ENCODE measurements at places on chromosomes 4 and X. TPM values are rescaled to one million over a fixed set of nuclear protein-coding genes. Genes with fewer than 3 reads are reported as not detected.

DNA sequence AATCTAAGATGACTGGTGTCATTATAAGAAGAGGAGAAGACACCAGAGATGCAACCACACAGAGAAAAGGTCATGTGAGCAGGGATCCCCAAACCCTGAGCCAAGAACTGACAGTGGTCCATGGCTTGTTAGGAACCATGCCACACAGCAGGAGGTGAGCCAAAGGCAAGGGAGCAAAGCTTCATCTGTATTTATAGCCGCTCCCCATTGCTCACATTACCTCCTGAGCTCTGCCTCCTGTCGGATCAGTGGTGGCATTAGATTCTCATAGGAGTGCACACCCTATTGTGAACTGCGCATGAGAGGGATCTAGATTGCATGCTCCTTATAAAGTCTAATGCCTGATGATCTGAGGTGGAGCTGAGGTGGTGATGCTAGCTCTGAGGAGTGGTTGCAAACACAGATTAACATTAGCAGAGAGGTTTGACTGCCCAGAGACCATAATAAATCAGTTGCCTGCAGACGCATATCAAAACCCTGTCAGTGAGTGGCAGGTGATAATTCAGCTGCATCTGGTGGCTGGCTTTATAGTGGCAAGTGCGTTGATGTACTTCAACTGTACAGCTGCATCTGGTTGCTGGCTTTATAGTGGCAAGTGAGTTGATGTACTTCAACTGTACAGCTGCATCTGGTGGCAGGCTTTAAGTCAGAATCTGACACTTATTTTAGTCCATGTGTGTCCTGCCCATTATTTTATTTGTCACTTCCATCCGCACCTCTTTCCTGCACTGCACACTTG, 19.8 kb upstream of the CXCL2 start:
- no peak for DNase-seq
- H3K36me3 ChIP-seq = no peaks in the 10 kb centered on the region
- no peaks in the 10 kb centered on the region for H3K27me3 ChIP-seq

GRCh38 chrX:69297506-69297905, 132.3 kb upstream of the PJA1 start:
- no peak for DNase-seq
- H3K27ac ChIP-seq = no peak overlapping the region
- no peaks in the 10 kb centered on the region for H3K27me3 ChIP-seq
- no peaks in the 10 kb centered on the region for H3K36me3 ChIP-seq
- H3K4me3 ChIP-seq = no peak overlapping the region

GRCh38 chrX:72255445-72255844, 16.6 kb upstream of the ERCC6L start:
- peaks cover 6% of the 10 kb centered on the region for H3K4me1 ChIP-seq
- H3K4me3 ChIP-seq = no peak overlapping the region
- no peak overlapping the region for H3K27ac ChIP-seq
- DNase-seq = no peak
- no peaks in the 10 kb centered on the region for H3K36me3 ChIP-seq
- no peaks in the 10 kb centered on the region for H3K27me3 ChIP-seq

GRCh38 chr4:121187206-121187605, 23.1 kb upstream of the TNIP3 start:
- no peaks in the 10 kb centered on the region for H3K4me1 ChIP-seq
- H3K36me3 ChIP-seq = no peaks in the 10 kb centered on the region
- H3K27me3 ChIP-seq = peaks cover 22% of the 10 kb centered on the region
- DNase-seq = no peak
- no peak overlapping the region for H3K27ac ChIP-seq

DNA sequence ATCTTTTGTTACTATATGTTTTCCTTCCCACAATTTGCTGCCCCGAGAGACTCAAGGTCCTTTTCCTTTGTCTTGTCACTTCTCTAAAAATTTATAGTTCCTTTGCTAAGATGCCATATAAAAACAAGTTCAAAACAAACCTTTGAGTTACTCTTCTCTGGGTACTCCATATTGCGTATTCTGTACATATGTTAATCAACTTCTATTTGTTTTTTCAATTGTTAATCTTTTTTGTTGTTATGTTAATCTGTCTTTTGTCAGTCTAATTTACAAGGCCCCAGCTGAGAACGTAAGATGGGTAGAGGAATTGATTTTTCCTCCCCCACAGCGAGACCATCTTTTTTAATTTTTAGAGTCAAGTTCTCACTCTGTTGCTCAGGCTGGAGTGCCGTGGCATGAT, 7.2 kb upstream of the PPEF2 start:
- no peaks in the 10 kb centered on the region for H3K27me3 ChIP-seq
- H3K4me3 ChIP-seq = no peak overlapping the region
- H3K36me3 ChIP-seq = no peaks in the 10 kb centered on the region
- H3K4me1 ChIP-seq = no peaks in the 10 kb centered on the region

DNA sequence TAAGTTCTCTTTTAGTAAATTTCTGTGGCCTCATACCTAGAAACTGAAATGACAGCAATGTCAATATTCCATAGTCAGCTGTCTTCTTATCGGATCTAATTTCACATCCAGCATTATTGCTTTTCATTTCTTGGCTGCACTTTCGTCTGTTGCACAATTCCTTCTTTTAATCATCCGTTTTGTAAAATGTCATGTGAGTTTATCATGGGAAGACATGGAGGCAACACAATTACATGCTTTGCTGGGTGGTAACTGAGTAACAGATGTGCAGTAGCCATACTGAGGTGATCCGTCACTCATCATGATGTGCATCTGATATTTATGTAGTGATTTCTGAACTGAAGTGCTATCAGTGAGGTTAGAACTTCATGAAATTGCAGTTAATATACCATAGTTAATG, 68.3 kb upstream of the SLC7A11 start:
- H3K36me3 ChIP-seq = no peaks in the 10 kb centered on the region
- no peaks in the 10 kb centered on the region for H3K4me1 ChIP-seq
- H3K27ac ChIP-seq = no peak overlapping the region

GRCh38 chr4:177391287-177391686, 51.0 kb downstream of the AGA start:
- no peak overlapping the region for H3K4me3 ChIP-seq
- H3K27ac ChIP-seq = no peak overlapping the region
- no peaks in the 10 kb centered on the region for H3K36me3 ChIP-seq
- H3K4me1 ChIP-seq = no peaks in the 10 kb centered on the region
- peaks cover 2% of the 10 kb centered on the region for H3K27me3 ChIP-seq
- DNase-seq = no peak

DNA sequence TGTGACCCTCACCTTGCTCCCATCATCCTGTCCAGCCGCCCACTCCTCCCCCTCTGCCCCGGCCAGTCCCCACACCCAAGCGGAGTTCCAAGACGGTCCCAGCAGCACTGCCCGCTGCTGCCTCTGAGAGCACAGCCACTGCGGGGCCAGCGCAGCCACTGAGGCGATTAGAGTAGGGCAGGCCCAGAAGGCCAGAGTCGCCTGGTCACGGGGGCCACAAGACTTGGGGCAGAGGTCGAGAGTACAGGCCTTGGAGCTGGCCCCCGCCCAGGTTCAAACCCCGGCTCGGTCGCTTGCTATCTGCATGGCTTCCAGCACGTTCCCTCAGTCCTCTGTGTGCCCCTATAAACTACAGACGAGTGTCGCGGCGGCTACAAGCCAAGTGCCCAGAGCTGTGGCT, 53.2 kb upstream of the ADRA2C start:
- H3K27ac ChIP-seq = no peak overlapping the region
- DNase-seq = no peak
- no peaks in the 10 kb centered on the region for H3K27me3 ChIP-seq
- H3K4me1 ChIP-seq = no peaks in the 10 kb centered on the region
- no peaks in the 10 kb centered on the region for H3K36me3 ChIP-seq

GRCh38 chr4:158560284-158560683, 38.6 kb downstream of the RXFP1 start:
- H3K4me3 ChIP-seq = no peak overlapping the region

GRCh38 chr4:115986573-115986972, 873.2 kb upstream of the NDST4 start:
- no peaks in the 10 kb centered on the region for H3K36me3 ChIP-seq
- DNase-seq = no peak
- no peak overlapping the region for H3K27ac ChIP-seq
- no peak overlapping the region for H3K4me3 ChIP-seq

- H3K27ac ChIP-seq = no peak overlapping the region
- DNase-seq = no peak
- peaks cover 20% of the 10 kb centered on the region for H3K4me1 ChIP-seq
- no peak overlapping the region for H3K4me3 ChIP-seq
Measured at GRCh38 chr4:38071801-38072431, 111.7 kb downstream of the PTTG2 start.

DNA sequence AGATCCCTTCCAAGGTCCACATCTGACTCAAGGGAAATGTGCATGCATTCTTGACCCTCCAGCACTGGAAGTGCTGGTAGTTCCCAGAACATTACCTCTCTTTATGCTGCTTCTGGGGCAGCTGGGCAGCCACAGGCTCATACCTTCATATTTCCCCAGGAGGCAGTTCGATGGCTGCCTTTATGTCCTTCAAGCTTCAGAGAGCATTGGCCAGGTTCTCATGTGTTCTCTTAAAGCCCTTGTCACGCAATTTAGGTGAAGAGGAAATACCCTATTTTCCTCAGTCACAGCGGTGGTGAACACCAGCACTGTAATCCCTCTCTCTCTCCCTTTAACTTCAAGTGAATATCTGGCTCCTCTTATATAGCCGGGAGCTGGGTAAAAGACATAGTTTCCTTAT, 134.3 kb downstream of the MID1IP1 start:
- H3K4me3 ChIP-seq = no peak overlapping the region
- DNase-seq = no peak
- no peak overlapping the region for H3K27ac ChIP-seq
- H3K27me3 ChIP-seq = no peaks in the 10 kb centered on the region
- no peaks in the 10 kb centered on the region for H3K36me3 ChIP-seq

DNA sequence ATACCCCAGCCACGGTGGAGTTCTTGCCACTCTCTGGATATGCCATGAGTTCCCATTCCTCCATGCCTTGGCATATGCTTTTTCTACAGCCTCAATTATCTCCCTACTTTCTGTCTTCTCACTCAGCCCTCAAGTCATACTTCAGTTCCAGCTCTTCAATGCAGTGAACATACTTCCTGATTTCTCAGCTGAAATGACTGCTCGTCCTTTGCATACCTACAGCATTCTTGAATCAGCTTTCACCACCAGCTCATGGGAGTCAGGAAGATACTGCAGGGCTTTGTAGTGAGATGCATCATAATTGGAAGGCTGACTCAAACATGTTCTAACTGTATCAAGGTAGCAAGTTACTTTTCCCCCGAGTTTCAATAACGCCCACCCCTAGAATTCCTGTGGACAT, 118.4 kb downstream of the APBB2 start:
- DNase-seq = no peak
- no peaks in the 10 kb centered on the region for H3K4me1 ChIP-seq
- H3K36me3 ChIP-seq = no peaks in the 10 kb centered on the region
- H3K27me3 ChIP-seq = no peaks in the 10 kb centered on the region
- no peak overlapping the region for H3K27ac ChIP-seq

GRCh38 chr4:55770662-55771061, 48.9 kb upstream of the EXOC1L start:
- no peak for DNase-seq
- no peak overlapping the region for H3K27ac ChIP-seq
- H3K4me3 ChIP-seq = no peak overlapping the region
- peaks cover 9% of the 10 kb centered on the region for H3K4me1 ChIP-seq

GRCh38 chr4:19177616-19178015, 1074.1 kb upstream of the SLIT2 start:
- no peaks in the 10 kb centered on the region for H3K27me3 ChIP-seq
- H3K4me1 ChIP-seq = no peaks in the 10 kb centered on the region
- no peak overlapping the region for H3K27ac ChIP-seq

- no peak overlapping the region for H3K27ac ChIP-seq
- peak; percentile 31 for DNase-seq
- H3K4me3 ChIP-seq = no peak overlapping the region
- peaks cover 11% of the 10 kb centered on the region for H3K4me1 ChIP-seq
- no peaks in the 10 kb centered on the region for H3K27me3 ChIP-seq
Measured at GRCh38 chr4:110184140-110184790, 14.2 kb downstream of the ELOVL6 start.

DNA sequence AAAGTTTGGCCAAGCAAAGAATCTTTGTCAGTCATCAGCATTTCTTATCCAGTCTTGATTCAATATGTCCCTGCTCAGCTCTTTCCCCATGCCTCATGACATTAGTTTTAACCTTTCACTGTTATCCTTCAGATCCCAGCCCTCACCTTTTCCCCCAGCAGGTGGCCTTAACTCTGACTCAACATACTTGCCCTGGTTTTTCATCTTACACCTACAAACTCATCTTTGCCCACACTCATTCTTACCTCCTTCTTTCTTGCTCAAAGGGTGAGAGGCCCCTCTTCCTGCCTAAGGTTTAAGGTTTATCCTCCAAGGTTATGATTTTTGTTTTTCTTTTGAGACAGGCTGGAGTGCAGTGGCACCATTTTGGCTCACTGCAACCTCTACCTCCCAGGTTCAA, 10.6 kb upstream of the ANXA5 start:
- no peak for DNase-seq
- H3K4me1 ChIP-seq = peaks cover 19% of the 10 kb centered on the region
- no peaks in the 10 kb centered on the region for H3K27me3 ChIP-seq
- H3K4me3 ChIP-seq = no peak overlapping the region
- H3K27ac ChIP-seq = no peak overlapping the region

GRCh38 chr4:73869130-73870055, at the start of gene CXCL1:
TSS of gene CXCL1 (plus strand) at chr4:73869393. CDS start at chr4:73869471, 78 bp downstream.
- DNase-seq = peak; percentile 52
- H3K27ac ChIP-seq = peak within 1 kb of the TSS; percentile 55
- no peaks in the 10 kb centered on the region for H3K27me3 ChIP-seq
- H3K4me1 ChIP-seq = peaks cover 35% of the 10 kb centered on the region
- no peaks in the 10 kb centered on the region for H3K36me3 ChIP-seq

DNA sequence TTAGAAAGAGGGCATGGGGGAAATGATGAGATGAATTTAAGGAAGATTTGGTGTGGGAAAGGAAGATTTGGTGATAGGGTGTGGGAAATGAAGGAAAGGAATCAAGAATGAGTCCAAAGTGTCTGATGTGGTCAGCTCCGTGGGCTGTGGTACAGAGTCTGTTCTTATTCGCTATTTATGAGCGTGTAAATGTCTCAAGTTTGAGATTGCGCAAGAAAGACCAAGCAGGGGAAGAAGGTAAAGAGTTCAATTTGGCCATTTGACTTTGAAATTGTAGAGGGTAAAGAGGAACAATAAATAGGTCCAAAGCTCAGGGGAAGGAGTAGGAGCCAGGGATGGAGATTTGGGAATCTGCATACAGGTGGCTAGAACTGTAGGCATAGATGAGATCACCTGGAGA, 11.3 kb upstream of the SMS start:
- no peak overlapping the region for H3K4me3 ChIP-seq
- no peaks in the 10 kb centered on the region for H3K27me3 ChIP-seq
- H3K4me1 ChIP-seq = peaks cover 35% of the 10 kb centered on the region
- no peak for DNase-seq
- no peaks in the 10 kb centered on the region for H3K36me3 ChIP-seq
- no peak overlapping the region for H3K27ac ChIP-seq

- H3K27ac ChIP-seq = no peak overlapping the region
- H3K27me3 ChIP-seq = no peaks in the 10 kb centered on the region
- H3K36me3 ChIP-seq = no peaks in the 10 kb centered on the region
- H3K4me3 ChIP-seq = no peak overlapping the region
Measured at GRCh38 chrX:6701085-6701484, 166.2 kb upstream of the VCX3A start.

- H3K27ac ChIP-seq = no peak overlapping the region
- H3K4me1 ChIP-seq = no peaks in the 10 kb centered on the region
- H3K27me3 ChIP-seq = no peaks in the 10 kb centered on the region
- no peak overlapping the region for H3K4me3 ChIP-seq
- H3K36me3 ChIP-seq = no peaks in the 10 kb centered on the region
Measured at GRCh38 chr4:112341033-112341432, 43.9 kb downstream of the ALPK1 start.

GRCh38 chrX:37998586-37999262, 7.6 kb upstream of the SYTL5 start:
- H3K27me3 ChIP-seq = no peaks in the 10 kb centered on the region
- no peaks in the 10 kb centered on the region for H3K4me1 ChIP-seq
- no peak overlapping the region for H3K4me3 ChIP-seq
- H3K36me3 ChIP-seq = no peaks in the 10 kb centered on the region
- H3K27ac ChIP-seq = no peak overlapping the region

Gene RADX
- total RNA-seq = 0.09 TPM

Gene TBC1D8B
- total RNA-seq = 6.6 TPM

Gene SSX2B
- not detected for total RNA-seq

Gene CXCL11
- total RNA-seq = 1.1 TPM

Gene ACSL4
- total RNA-seq = 88.9 TPM
